Mesenchymal stem cell (in vitro differentiated cells and primary cell): ENCODE measurements at places on chromosomes 13 and 19.
A peak's percentile ranks its signal among the peaks of the same experiment; 100 is the strongest.

DNA sequence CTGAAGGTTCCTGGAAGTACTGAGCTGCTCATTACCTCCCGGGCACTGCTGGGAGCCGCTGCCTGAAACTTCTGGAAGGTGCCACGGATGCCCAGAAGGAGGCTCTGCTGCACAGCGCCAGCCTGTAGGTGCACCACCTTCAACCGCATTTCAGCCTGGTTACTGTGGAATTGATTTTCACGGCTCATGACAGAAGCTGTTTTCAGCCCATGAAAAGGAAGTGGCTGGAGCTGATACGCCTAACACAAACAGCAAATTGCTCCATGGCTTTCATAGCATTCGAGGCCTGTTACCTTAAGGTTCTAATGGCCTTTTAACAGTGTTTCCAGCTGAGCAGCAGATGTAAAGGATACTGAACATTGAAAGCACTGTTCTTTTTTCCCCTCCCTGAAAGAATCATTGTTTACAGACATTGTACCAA is 22.0 kb downstream of the GPC6 start:
- H3K4me1 ChIP-seq = peaks cover 9% of the 10 kb centered on the region
- peak; percentile 71 for DNase-seq
- H3K4me3 ChIP-seq = no peak overlapping the region
- H3K27me3 ChIP-seq = no peaks in the 10 kb centered on the region
- H3K27ac ChIP-seq = peak overlapping the region; percentile 63
- no peaks in the 10 kb centered on the region for H3K36me3 ChIP-seq

GRCh38 chr13:46062185-46062584 is 9.6 kb upstream of the ZC3H13 start:
- H3K4me3 ChIP-seq = no peak overlapping the region
- DNase-seq = peak; percentile 24
- H3K4me1 ChIP-seq = no peaks in the 10 kb centered on the region
- no peaks in the 10 kb centered on the region for H3K27me3 ChIP-seq
- no peaks in the 10 kb centered on the region for H3K36me3 ChIP-seq
- H3K27ac ChIP-seq = peak overlapping the region; percentile 54

- DNase-seq = no peak
- peaks cover 49% of the 10 kb centered on the region for H3K36me3 ChIP-seq
- H3K4me1 ChIP-seq = peaks cover 55% of the 10 kb centered on the region
- H3K27ac ChIP-seq = peak overlapping the region; percentile 83
- H3K4me3 ChIP-seq = no peak overlapping the region
Observed at GRCh38 chr13:113859311-113860050, 4.4 kb downstream of the GAS6 start.

DNA sequence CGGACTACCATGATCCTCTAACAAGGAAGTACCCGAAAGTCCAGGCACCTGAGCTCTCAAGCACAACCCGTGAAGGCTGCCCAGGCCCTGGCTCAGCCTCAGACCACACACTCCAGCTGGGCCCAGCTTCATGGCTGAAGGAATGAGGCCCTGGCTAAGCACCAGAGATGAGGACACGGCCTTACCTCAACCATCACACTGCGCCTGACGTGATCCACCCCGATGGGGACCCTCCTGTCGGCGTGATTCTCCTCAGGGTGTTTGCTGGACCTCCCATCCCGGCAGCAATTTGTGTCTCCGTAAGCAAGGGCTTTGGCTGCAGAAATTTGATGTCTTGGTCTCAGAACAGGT is 56.5 kb downstream of the F2RL3 start:
- no peak overlapping the region for H3K27ac ChIP-seq
- no peak for DNase-seq
- peaks cover 12% of the 10 kb centered on the region for H3K27me3 ChIP-seq
- no peaks in the 10 kb centered on the region for H3K4me1 ChIP-seq
- no peaks in the 10 kb centered on the region for H3K36me3 ChIP-seq

- H3K27me3 ChIP-seq = no peaks in the 10 kb centered on the region
- H3K4me3 ChIP-seq = no peak overlapping the region
- H3K36me3 ChIP-seq = no peaks in the 10 kb centered on the region
- no peak for DNase-seq
- H3K4me1 ChIP-seq = no peaks in the 10 kb centered on the region
Observed at GRCh38 chr13:60790620-60791019, 393.6 kb downstream of the TDRD3 start.

- DNase-seq = no peak
- no peak overlapping the region for H3K4me3 ChIP-seq
- peaks cover 12% of the 10 kb centered on the region for H3K4me1 ChIP-seq
- H3K27ac ChIP-seq = peak overlapping the region; percentile 33
- H3K27me3 ChIP-seq = no peaks in the 10 kb centered on the region
Observed at GRCh38 chr19:28023064-28023463, 1189.9 kb downstream of the UQCRFS1 start.

GRCh38 chr13:23987331-23987894 is 90.1 kb upstream of the C1QTNF9B start:
- peaks cover 3% of the 10 kb centered on the region for H3K4me1 ChIP-seq
- DNase-seq = peak; percentile 17
- no peaks in the 10 kb centered on the region for H3K36me3 ChIP-seq
- H3K27ac ChIP-seq = no peak overlapping the region
- no peak overlapping the region for H3K4me3 ChIP-seq

- peak; percentile 14 for DNase-seq
- H3K36me3 ChIP-seq = no peaks in the 10 kb centered on the region
- H3K4me1 ChIP-seq = peaks cover 3% of the 10 kb centered on the region
Observed at GRCh38 chr13:39765801-39766463, 110.5 kb downstream of the COG6 start.

GRCh38 chr19:2323707-2324106 is 4.7 kb downstream of the LSM7 start:
- H3K27ac ChIP-seq = no peak overlapping the region
- peaks cover 58% of the 10 kb centered on the region for H3K36me3 ChIP-seq
- no peaks in the 10 kb centered on the region for H3K27me3 ChIP-seq
- H3K4me3 ChIP-seq = no peak overlapping the region

DNA sequence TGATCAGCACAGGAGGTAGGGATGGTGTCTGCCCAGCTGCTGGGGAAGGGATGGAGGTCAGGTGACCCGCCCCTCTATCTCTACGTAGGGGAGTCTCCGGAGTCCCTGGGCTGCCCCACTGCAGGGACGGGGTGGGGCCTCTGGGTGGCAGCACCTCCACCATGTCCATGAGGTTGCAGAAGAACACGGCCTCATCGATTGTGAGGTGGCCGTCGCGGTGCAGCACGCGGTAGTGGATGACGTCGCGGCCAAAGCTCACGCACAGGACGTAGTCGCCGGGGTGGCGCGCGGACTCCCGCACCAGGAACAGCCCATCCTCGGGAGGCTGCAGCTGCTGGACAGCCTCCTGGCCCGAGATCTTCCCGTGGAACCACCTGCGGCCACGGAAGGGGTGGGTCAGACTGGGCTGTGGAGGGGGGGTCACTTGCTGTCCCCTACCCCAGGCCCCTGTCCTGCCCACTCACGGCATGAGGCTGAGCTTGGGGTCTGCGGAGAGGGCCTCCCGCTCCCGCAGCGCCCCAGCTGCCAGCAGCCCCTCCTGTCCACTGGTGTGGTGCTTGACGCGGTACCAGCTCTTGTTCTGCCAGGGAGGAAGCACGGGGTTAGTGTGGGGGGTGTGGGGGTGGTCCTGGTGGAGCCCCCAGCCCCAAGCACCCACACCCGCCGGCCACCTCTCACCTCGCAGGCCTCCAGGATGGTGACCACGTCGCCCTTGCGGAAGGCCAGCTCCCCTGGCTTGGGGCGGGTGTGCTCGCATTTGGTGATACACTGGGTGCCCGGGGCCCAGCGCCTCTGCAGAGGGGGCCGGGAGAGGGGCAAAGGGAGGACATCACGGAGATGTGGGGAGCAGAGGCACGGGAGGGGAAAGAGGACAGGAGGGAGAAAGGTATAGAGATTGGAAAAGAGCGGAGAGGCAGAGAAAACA is 2.3 kb downstream of the MATK start:
- no peaks in the 10 kb centered on the region for H3K36me3 ChIP-seq
- H3K27me3 ChIP-seq = peaks cover 24% of the 10 kb centered on the region
- no peak overlapping the region for H3K27ac ChIP-seq
- H3K4me1 ChIP-seq = peaks cover 10% of the 10 kb centered on the region
- DNase-seq = no peak
- peak overlapping the region; percentile 14 for H3K4me3 ChIP-seq

DNA sequence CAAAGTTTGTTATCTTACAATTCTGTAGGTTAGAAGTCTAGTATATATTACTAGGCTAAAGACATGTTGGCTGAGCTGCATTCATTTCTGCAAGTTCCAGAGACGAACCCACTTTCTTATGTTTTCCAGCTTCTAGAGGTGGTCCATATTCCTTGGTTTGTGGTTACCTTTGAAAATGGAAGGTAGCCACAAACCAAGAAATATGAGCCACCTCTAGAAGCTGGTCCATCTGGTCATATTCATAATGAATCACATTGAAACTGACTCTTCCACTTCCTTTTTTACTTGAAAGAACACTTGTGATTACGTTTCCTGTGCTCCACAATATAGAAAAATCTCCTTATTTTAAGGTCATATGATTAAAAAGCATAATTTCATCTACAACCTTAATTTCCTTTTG is 943.0 kb upstream of the PCDH9 start:
- no peak overlapping the region for H3K27ac ChIP-seq
- DNase-seq = no peak
- H3K27me3 ChIP-seq = no peaks in the 10 kb centered on the region
- no peak overlapping the region for H3K4me3 ChIP-seq
- no peaks in the 10 kb centered on the region for H3K36me3 ChIP-seq
- H3K4me1 ChIP-seq = no peaks in the 10 kb centered on the region

DNA sequence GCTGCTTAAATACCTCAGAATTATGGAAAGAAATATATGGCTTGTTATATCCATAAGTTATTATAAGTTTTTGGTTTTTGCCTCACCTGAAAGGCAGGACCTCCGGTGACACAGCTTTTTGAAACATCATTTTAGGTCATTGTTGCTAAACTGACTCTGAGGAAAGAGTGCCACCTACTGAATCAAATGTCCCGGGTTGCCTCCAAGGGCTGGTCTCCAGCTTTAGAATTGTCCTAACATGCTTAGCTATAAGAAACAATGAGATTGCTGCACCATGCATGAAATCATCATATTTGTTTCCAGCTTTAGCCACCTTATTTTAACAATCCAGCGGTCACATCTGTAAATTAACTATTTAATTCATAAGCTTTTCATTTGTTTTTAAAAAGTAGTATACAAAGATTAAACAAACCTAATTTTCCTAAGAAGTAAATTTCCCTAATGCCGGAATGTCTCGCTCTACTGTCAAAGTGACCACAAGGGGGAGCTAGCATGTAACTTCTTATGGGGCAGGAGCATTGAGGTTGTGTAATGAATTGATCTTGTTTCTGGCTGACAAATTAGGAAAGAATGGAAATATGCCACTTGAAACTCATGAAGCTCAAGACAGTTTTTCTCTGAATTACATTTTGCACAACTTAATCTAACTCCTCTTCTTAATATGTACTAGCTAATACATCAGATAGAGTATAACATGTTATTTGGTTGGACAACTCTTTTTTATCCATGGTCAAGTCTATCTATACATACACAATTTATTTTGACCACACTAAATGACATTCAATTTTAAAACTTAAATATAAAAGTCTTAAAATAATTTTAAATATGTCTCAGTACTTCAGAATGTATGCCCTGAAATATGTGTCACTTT is 6.7 kb upstream of the PCDH17 start:
- H3K4me1 ChIP-seq = peaks cover 3% of the 10 kb centered on the region
- peak; percentile 79 for DNase-seq
- no peak overlapping the region for H3K4me3 ChIP-seq
- no peak overlapping the region for H3K27ac ChIP-seq
- H3K36me3 ChIP-seq = no peaks in the 10 kb centered on the region
- H3K27me3 ChIP-seq = peaks cover 21% of the 10 kb centered on the region

DNA sequence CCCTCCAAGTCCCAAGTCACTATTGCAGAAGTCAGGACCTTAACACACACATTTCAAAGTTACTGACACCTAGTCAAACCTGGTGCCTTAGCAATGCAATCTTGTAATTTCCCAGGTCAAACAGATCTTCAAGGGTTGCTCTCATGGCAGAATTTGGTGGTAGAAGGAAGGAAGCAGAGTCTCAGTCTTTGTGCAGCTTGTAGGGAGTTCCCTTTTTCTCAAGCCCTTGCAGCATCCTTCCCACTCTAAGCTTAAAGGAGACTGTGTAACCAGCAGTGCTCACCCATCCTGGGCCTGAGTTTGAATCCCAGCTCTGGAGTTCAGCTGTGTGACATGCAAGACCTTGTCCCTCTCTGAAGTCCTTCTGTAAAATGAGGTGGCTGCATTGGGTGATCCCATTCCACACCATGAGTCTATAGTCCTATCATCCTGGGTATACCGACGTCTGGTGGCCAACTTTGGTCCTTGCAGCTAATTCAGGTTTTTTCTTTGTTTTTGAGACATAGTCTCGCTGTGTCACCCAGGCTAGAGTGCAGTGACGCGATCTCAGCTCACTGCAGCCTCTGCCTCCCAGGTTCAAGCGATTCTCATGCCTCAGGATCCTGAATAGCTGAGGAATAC is 9.8 kb downstream of the SIGLEC10 start:
- no peaks in the 10 kb centered on the region for H3K4me1 ChIP-seq
- H3K4me3 ChIP-seq = no peak overlapping the region
- no peaks in the 10 kb centered on the region for H3K36me3 ChIP-seq
- H3K27ac ChIP-seq = no peak overlapping the region

DNA sequence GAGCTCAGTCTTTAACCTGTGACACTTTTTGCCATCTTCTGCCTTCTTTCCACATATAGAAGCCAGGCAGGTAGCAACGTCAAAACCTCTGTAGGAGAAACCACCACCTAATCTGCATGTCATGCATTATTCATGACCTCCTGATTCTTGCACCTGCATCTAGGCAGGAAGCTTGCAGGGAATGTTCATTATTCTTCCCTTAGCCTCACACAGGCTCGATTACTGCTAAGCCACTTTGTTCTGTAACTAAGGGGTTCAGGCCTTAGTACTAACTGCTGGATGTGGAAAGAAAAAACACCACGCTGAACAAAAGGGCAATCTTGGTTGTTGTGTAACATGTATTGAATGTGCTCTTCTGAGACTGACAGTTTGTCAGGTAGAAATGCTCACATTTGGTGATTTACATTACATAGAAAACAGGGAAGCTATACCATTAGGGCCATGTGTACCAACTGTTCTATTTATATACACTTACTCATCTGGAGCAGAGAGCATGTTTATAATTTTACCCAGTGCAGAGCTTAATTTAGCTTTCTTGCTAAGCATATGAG is 366.9 kb downstream of the KLF12 start:
- no peak overlapping the region for H3K4me3 ChIP-seq
- DNase-seq = peak; percentile 72

- no peaks in the 10 kb centered on the region for H3K36me3 ChIP-seq
- H3K4me1 ChIP-seq = no peaks in the 10 kb centered on the region
- no peak for DNase-seq
- H3K27me3 ChIP-seq = no peaks in the 10 kb centered on the region
- H3K27ac ChIP-seq = no peak overlapping the region
Observed at GRCh38 chr13:35501661-35502235, 25.3 kb upstream of the MAB21L1 start.

- H3K27ac ChIP-seq = no peak overlapping the region
- H3K27me3 ChIP-seq = no peaks in the 10 kb centered on the region
- no peaks in the 10 kb centered on the region for H3K4me1 ChIP-seq
- no peaks in the 10 kb centered on the region for H3K36me3 ChIP-seq
- no peak overlapping the region for H3K4me3 ChIP-seq
Observed at GRCh38 chr13:95494082-95494681, 58.3 kb upstream of the CLDN10 start.

- no peaks in the 10 kb centered on the region for H3K4me1 ChIP-seq
- H3K27me3 ChIP-seq = no peaks in the 10 kb centered on the region
- H3K36me3 ChIP-seq = no peaks in the 10 kb centered on the region
- no peak for DNase-seq
Observed at GRCh38 chr19:13646758-13647157, 117.6 kb upstream of the MRI1 start.

GRCh38 chr19:15396436-15396835 is 16.8 kb upstream of the AKAP8 start:
- H3K4me3 ChIP-seq = no peak overlapping the region
- H3K36me3 ChIP-seq = peaks cover 78% of the 10 kb centered on the region
- peaks cover 3% of the 10 kb centered on the region for H3K4me1 ChIP-seq
- H3K27me3 ChIP-seq = no peaks in the 10 kb centered on the region
- H3K27ac ChIP-seq = no peak overlapping the region
